Smooth muscle cell of the brain vasculature (primary cell): ENCODE measurements at places on chromosomes 6 and 20.

DNA sequence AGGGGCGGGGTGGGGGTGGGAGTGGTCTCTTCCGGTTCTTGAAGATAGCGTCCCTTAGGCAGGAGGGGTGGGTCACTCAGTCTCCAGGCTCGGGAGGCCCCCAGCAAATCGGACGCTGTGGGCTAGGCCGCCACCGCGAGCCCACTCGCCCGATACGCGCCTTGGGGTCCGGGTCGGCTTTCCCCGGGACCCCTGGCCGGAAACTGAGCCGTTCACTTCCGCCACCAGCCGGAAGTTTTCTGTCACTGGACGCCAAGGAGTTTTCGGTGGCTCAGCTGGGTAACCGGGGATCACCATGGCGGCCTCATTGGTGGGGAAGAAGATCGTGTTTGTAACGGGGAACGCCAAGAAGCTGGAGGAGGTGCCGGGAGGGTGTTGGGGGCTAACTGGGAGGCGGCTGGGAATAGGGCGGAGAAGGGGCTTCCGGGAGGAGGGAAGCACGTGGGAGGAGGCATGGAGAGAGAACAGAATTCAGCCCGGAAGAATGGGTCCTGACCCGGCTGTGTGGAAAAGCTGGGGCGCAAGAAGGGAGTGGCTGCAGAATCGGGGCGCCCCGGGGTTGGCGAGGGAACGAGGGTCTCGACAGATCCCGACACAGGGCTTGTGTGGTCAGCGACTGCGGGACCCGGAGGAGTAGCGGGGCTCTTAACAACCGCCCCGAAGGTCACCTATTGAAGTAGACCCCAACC, at the start of gene ITPA:
Gene ITPA (plus strand): TSS at position 242 of the 689 bp plus-strand sequence. CDS start 54 bp downstream, at position 296.
- DNase-seq: no peak

- no peak for DNase-seq
These were observed 46.9 kb upstream of the POU3F2 start for GRCh38 chr6:98787435-98787834.

DNA sequence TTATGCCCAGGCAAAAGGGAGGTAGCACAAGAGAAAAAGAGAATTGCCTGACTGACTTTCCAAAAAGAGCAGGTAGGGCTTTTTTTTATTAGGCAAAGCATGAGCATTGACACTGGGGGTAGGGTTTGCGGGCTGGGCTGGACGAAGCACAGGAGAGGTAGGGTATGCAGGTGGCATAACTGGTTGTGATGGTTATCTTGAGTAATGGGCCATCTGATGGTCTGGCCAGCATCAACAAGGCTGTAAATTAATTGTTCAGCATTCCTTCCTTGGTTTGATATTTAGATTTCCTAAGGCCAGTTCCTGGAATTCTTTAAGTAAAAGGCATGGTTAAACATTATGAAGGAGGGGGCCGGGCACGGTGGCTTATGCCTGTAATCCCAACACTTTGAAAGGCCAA, 13.9 kb upstream of the BFSP1 start:
- no peak for DNase-seq

DNA sequence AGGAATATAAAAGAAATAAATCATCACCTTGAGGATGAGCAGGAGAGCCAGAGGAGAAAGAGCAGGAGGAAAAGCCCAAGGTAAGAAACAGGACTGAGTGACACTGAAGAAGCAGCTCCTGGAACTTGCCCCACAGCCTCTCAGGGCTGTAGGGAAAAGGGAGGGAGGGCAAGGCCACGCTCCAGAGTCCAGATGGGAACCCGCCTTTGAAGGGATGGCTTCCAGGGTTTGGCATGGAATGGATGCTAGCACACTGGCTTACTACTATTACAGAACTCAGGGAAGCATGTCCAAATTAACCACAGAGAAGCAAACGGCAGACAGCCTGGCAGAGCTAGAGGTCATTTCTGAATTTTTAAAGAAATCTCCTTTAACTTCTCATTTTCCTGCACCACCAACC, 26.8 kb downstream of the RALGAPA2 start:
- no peak for DNase-seq

DNA sequence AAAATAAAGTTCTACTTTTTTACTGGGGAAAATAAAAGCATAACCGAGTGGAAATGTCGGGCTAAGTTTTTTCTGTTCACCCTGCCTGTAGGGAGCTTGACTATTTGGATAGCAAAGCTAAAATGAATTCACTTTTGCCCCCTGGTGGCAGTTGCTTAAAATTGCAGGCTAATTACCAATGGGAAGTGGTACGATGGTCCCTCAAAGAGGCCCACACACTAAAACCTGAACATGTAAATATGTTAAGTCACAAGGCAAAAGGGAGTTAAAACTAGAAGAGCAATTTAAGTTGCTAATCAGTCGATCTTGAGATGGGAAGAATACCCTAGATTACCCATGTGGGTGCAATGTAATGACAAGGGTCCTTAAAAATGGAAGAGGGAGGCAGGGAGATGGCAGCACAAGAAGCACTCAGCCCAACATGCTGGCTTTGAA, 916 bp upstream of the SUN5 start:
- DNase-seq: no peak
